Cardiac fibroblast (primary cell): ENCODE measurements at places on chromosomes 11 and 22.

DNA sequence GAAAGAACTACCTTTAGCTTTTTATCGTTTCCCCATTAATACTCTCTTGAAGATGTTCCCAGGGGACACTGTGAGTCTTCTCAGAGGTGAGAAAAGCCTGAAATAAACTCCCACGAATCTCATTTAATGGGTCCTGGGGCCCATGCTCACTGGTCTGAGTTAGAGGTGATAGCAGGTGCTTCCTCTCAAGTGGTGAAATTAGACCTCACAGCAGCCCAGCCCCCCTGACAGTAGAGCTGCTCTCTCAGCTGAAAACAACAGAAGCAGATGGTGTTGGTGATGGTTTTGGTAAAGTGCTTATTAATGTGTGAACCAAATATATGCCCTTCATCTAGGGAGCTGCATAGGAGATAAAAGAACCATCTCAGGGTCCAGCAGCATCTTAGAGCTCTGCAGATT is 76.8 kb upstream of the VPREB1 start:
- no peak for DNase-seq

DNA sequence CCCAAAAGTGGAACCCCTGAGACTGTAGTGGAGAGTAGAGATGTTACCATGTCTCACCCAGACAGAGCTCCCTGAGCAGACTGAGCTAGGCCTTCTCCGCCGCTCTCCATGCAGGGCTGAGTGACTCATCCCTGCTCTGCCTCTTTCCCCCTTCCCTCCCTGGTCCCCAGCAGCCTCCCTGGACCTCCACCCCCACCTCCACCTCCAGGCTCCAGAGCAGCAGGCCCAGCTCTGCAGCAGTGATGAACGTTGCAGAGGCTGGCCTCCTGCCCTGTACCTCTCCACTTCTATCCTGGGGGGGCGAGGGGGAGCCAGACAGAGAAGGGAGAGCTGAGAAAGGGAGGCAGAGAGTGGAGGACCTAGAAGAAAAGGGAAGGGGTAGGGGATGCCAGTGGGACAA is 19.3 kb upstream of the ARAP1 start:
- DNase-seq: peak; percentile 48

DNA sequence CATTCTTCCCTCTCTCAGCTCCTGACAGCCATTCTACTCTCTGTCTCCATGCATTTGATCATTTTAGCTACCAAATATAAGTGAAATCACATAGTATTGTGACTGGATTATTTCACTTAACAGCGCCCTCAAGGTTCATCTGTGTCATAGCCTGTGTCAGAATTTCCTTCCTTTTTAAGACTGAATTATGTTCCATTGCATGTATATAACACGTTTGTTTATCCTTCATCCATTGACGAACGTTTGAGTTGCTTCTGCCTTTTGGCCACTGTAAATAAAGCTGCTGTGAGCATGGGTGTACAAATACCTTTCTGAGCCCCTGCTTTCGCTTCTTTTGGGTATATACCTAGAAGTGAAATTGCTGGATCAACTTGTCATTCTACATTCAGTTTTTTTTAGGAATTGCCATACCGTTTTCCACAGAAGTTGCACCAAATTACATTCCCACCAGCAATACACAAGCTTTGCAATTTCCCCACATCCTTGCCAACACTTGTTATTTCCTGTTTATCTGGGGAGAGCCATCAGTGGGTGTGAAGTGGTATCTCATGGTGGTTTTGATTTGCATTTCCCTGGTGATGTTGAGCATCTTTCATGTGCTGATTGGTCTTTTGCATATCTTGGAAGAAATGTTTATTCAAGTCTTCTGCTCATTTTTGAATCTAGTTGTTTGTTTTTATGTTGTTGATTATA is 17.5 kb downstream of the GLB1L2 start:
- DNase-seq: no peak

- DNase-seq: peak; percentile 73
Measured at GRCh38 chr11:14423633-14424032, 64.7 kb upstream of the RRAS2 start.

GRCh38 chr11:10688401-10688800 is 5.2 kb downstream of the IRAG1 start:
- no peak for DNase-seq

DNA sequence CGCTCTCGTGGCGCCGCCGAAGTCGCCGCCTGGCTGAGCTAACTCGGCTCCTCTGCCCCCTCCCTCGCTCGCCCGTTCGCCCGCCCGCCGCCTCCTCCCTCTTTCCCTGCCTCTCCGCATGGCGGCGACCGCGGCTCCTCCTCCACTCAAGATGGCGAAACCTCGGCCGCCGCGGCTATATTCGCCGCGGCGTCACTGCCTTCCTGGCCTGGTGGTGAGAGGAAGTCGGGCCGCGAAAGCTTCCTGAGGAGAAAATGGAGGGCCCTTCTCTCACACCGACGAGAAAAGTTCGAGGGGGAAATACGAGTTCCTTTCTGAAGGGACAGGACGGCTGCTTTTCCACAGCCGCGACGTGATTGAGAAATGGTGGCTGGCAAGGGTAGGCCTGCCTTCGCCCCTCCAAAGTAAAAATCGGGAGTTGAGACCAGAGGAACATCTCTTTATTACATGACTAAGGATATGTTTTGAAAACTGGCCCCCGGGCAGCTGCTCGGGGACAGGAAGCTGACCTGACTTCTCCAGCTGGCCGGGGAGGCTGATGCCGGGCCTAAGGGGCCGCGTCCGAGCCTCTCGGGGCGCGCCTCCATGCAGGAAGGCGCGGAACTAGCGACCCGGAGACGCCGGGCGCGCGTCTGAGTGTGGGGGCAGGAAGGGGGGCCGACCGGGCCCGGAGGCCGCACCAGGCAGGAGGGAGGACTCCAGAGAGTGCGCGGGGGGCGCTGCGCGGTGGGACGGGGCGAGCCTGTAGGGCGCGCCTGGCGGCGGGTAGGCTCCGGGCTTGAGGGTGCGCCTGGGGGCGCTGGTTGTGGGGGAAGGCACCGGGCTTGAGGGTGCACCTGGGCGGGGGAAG is at the start of gene DDX6:
Gene DDX6, minus strand, starts transcription at position 54 of the 850 bp plus-strand sequence. CDS start 4,913 bp downstream, outside the sequence.
- peak; percentile 93 for DNase-seq

DNA sequence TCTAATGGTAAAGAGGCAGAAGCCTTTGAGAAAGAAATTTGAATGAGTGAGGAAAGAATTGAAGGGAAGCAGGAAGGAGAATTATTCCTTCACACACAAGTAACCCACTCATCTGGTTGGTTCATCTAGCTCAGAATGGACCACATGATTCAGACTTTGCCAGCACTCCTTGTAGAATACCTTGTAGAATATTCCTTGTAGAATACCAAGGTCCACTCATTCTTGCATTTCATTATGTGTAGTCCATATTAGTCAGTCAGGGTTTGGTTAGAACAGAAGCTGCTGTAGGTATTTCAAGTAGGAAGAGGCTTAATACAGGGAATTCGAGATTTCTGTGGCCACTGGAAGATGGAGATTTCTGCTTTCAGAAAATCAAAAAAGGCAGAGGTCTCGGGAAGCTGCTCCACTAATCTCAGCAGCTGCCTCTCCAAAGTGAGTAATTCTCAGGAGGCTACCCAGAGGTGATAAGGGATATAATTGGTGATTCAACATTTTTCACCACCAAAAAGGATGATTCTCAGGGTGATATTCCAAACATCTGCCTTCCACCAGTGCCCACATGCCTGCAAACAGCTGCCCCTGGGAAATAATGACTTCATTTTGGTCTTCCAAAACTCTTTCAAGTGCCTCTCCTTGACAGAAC is 329.1 kb downstream of the TMEM135 start:
- no peak for DNase-seq

GRCh38 chr11:60978546-60979380 is 7.3 kb downstream of the CD6 start:
- DNase-seq: no peak

DNA sequence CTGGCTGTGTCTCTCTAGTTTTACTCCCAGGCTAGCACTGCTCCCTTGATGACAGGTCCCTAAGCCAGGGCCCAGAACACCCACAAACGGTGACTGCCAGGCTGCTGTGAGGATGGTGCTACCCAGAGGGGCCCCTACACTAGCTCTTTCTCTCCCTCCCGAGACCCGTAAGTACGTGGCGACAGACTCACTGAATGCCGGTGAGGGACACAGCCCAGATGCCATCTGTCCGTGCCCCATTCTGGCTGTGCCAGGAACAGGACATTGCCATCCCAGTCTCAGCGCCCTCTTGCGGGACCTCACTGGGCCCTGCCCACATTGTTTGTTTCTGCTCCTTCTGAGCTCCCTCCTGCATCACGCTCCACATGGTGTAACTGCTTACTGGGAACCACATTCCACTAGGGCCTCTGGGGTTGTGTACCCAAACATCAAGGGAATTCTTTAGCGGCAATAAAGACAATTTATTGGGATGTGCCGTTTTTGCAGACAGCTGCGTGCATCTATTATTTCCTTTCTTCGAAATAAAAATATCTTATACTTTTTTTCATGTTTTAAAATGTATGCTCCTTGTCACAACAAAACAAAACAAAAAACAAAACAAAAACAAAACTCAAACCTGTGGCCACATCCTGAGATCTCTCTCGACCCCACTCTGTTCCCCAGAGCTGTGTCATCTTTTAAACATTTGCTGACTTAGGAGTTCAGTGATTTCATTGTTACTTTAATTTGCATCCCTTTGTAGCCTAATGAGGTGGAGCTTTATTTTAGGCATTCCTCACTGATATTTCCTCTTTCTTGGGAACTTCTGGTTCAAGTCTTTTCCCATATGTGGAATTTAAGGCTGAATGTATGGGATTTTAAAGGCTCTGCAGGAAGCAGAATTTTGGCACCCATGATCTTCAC is 4.4 kb upstream of the TPCN2 start:
- DNase-seq: peak; percentile 72

DNA sequence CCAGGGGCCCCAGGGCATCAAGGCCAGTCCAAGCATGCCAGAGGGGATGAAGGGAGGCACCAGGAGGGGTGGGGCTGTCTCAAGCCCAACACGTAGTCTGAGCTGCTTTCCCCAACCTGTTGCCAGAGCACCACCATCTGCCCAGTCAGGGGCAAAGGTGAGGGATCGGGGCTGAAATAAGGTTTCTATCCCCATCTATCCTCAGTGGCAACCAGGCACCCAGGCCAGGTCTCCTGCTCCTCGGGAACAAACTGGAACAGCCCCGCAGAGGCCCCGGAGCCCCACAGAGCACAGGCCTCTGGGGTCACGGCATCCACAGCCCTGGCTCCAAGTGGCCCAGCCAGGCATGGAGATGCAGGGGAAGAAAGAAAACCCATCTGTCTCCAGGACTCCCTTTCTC is 19.3 kb downstream of the STARD10 start:
- no peak for DNase-seq

GRCh38 chr11:94131718-94132115 is 3.1 kb downstream of the PANX1 start:
- peak; percentile 54 for DNase-seq

DNA sequence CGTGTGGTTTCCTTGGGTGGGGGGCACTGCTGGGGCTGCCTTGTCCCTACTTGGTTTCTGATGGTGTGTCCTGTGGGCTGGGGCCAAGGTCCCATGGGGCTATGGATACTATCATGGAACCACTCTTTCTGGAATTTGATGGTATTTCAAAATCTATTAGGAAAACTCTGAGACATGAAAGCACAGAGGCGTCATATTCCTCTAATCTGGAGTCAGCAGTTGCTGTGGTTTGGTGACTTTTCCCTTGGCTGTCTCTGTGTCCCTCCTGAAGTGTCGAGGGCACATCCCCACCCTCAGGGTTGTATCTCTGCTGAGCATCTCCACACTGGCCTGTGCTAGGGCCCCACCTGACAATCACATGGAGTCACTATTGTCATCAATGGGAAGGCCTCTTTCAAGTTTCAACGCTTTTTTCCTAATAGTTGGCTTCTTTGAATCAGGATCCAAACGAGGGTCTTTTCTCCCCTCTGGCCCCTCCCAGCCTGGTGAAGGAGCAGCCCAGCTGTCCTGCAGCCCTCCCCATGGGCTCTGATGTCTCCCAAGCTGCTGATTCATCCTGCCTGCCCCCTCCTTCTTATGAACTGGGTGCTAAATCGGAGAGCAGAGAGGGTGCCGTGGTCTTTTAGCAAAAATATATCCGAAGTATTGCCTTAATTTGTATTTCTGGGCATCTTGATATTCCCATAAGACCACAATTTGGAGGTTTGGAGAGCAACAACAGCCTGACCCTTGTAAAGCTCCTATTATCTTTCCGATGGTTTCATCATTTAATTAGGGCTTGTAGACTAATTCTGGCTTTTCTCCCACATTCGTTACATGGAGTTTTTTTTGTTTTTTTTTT is 38.5 kb downstream of the MED15 start:
- DNase-seq: no peak

DNA sequence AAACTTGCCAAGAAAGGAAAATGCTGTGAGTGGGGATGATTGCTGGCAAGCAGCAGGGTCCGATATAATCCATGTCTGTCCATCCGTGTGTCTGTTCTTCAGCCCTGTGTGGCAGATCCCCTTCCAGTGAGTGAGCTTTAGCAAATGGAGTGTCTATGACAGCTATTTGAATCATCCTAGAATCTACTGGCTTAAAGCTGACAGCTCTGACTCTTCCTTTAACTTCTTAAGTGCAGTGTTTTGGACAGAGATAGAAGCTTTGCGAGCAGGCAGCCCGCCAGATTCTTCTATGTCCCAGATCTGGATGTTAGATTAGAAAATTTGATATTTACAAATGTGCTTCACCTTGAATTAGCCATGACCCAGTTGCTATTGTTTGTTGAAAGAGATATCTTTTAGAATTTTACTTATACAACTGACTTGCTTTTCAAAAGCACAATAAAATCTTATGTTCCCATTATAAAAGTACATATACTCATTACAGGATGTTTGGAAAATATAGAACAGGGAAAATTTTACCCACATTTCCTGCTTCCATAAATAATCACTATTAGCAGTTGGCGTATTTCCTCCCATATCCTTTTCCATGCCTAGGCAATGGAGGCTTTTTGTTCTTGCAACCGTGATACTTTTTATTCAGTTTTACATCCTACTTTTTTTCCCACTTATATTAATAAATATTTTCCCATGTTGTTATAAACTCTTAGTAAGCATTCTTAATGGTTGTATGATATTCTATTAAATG is 124.5 kb downstream of the COMMD9 start:
- DNase-seq: peak; percentile 37

DNA sequence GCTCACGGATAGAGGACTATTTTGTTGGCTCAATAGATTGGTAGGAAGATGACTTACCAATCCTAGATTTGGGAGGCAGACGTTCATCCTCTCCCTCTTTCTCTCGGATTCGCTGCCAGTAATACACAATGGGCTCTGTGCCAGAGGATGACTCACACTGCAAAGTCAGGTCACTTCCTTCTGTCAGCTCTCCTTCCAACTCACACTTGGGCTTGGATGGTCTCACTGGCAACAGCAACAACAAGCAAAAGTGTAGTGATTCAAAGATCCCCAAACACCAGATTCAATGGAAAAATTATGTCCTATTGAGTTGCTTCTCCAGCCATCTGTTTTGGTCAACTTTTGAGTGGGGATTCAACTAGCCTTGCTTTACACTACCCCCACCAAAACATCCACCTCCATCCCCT is 21.7 kb upstream of the HSPA8 start:
- DNase-seq: peak; percentile 99
